Fibroblast of skin of right biceps (primary cell): ENCODE measurements at places on chromosomes 1 and 21.

GRCh38 chr1:156390469-156391365, 21.7 kb downstream of the RHBG start:
- DNase-seq = no peak

- no peak for DNase-seq
Measured at GRCh38 chr1:193141804-193142203, 20.0 kb downstream of the CDC73 start.

DNA sequence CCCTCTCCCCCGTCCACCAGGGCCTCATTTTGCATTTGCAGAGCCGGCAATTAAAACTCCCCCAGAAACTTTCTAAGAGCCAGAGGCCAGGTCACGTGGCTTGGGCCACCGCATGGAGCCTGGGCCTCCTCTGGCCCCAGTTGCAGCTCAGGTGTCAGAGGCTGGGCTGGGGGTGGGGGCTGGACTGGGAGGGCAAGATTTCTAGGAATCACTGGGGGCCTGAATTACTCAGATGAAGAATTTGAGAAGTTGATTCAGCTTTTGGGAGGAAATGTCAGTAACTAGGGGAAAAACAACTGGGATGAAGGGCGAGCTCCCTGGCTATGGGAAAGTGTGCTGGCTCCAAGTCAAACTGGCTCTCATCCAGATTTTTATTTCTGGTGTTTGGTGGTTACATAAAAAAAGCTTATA, 151.0 kb downstream of the CDC7 start:
- DNase-seq = peak; percentile 77

DNA sequence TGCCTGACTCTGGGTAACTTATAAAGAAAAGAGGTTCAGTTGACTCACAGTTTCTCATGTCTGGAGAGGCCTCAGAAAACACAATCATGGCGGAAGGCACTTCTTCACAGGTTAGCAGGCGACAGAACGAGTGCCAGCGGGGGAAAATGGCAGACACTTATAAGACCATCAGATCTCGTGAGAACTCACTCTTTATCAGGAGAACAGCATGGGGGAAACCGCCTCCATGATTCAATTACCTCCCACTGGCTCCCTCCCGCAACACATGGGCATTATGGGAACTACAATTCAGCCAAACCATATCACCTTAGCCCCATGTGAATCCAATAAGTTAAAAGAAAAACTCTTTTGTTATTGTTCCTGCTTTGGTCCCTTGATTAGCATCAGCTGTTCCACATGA, 725.2 kb downstream of the LRRIQ3 start:
- no peak for DNase-seq

DNA sequence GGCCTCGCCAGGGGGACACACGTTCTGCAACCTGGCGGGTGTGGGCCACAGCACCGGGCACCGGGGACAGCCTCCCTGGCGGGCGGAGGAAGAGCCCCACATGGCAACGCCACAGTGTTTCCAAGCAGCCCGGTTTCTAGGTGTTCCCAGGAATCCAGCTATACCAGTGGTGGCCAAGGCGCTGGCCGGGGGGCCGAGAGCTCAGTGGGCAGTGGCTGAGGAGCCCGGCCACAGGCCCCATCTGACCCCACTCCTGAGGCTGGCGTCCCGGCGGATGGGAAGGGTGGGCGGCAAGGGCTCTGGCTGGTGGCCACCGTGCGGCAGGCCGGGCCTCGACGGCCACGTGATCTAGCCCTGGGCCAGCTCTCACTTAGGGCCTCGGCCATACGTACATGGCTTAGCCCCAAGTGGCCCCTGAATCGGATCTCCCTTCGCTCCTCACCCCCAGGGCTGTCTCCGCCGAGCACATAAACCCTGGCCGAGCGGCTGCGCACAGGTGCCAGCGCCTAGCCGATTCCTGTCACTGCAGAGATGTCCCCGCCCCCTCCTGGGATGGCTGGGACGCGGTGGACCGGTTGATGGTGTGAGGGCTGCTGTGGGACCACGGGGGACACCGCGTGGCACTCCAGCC, 68.7 kb downstream of the MORN1 start:
- DNase-seq = no peak

DNA sequence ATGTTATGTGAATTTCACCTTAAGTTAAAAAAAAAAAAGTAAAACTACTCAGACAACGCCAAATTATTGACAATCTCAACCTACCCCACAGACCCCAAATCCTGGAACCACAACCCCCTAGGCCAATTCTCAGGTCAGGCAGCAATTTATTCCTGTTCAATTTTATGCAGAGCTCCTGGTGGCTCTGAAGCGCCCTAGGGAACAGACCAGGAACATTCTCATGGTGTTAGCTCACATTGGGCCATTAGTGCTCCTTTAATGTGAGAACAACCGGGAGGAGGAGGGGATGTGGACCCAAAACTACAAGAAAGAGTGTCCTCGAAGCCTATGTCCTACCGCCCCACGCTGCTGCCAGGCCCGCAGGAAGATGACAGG, 403 bp upstream of the PSEN2 start:
- DNase-seq = no peak

- DNase-seq = no peak
Measured at GRCh38 chr1:56466538-56466937, 112.8 kb downstream of the PLPP3 start.

DNA sequence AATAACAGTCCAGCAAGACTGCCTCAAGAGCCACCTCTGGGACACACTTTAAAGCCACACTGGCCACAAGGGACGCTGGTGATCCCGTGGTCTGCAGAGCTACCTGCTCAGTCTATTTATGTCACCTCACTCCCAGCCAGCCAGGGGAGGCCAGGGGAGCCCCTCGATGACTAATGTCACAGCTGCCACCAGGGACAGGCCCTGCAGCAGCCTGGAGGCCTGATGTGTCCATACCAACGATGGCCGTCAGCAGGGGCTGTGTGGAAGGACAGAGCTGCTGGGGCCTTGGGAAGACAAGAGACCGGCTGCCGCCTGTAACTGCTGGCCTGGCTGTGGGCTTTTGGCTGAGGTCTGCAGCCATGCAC, 71.0 kb downstream of the SIK1 start:
- DNase-seq = no peak

DNA sequence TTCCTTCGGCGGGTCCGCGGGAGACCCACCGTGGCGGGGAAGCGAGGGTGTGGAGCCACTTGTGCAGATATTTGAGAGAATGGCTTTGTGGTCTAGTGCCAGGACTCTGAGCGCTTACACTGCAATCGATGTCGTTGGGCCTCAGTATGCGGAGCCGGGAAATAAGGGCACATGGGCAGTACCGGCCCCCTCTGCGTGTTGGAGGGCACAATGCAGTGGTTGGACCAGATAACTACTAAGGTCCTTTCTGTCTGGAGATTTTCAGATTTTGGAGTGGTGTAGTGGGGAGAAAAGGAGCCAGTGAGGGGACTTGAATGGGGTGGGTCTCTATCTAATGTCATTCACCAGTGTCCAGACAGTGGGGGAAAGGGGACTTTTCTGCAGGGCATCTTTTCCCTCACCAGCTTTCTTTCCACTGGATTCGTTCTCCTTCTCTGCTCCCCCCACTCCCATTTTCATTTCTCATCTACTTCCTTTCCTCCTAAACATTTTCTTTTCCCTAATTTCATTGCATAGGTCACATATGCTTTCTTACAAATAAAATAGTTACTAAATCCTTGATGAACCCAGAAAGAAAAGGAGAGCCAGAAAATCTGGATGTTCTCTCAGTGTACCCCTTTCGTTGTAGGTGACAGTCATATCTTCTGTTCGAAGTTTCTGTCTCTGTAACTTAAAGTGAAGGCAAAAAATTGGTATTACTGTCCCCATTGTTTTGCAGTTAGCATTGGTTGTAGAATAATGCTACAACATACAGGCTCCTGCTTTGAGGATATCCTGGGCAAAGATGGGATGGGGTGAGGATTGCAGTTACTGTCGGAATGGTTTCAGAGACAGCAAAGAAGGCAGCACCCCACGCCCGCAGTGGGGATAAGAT, 1.4 kb downstream of the ATF3 start:
- DNase-seq = no peak

DNA sequence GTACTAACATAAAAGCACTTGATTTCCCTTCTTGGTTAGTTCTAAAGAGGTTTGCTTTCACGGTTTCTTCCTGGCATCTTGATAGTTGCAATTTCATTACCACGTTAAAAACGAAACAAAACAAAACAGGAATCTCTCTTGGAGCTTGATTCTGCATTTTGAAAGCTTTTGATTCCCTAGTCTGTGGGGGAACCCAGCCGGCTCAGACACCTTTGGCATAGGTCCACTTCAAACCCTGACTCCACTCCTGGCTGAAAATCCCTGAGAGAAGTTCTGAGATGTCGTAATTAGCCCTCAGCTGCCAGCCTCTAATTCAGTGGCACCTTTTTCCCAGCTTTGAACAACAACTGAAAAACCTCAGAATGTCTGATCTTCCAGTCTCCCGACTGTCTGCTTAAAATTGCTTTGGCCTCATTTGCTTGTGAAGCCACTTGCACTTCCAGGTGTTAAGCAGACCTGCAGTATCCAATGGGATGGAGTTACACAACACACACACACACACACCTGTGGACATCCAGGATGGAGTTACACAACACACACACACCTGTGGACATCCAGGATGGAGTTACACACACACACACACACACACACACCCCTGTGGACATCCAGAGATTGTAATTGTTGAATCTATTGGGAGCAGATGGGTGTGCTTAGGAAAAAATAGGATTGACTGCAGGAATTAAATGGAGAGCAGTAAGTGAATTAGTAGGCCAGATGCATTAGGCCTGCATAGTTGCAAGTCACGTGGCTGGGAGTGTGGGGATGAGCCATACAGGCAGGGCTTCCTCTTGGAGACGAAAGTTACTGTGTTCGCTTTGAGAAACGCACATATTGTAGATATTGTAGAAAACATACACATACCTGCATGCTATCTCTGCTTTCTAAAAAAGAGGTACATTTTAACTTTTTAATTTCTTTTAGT, 285.6 kb upstream of the FMN2 start:
- DNase-seq = no peak

DNA sequence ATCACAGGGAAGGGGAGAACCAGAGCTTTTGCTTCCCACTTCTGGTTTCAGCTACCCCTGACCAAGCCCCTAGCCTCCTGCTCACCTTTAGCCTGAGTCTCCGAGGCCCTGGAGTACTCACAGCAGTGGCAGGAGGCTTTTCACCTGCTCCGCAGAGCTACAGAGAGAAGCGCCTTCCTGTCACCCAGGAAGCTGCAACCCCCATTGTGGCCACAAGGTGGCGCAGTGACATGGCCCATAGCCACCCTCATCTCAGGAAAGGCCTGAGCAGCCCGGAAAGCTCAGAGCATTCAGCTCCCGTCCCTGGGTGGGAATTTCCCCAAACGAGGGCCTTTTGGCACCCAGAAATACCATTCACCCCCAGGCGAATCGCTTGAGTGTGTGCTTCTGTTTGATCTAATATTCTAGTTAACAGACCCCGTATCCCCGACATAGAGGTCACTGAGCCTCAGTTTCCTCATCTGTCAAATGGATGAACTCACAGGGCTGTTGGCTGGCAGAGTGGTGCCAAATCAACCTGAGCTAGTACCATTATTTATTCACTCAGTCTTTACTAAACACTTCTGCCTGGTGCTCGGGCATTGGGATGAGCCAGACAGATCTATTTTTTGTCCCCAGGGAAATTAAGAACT, 25.3 kb downstream of the A3GALT2 start:
- DNase-seq = peak; percentile 71

DNA sequence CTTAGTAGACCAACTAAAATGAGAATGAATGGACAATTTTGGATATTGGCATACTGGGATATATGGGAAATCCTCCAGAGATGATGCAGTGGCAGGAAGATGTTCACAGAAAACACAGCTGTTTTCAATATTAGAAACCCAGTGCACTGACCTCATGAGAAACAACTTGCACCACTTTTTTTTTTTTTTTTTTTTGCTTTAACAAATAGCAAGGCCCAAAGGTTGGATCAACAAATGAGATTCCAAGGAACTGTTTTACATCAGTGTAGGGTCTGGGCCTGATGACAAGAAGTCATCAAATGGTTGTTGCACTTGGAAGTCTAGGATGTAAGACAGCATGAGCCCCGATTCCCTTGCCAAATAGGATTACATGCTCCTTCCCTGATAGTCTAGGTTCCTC, 110.7 kb downstream of the SLC25A24 start:
- peak; percentile 7 for DNase-seq
